ENCODE measurements at places on chromosomes 3 and 15.

DNA sequence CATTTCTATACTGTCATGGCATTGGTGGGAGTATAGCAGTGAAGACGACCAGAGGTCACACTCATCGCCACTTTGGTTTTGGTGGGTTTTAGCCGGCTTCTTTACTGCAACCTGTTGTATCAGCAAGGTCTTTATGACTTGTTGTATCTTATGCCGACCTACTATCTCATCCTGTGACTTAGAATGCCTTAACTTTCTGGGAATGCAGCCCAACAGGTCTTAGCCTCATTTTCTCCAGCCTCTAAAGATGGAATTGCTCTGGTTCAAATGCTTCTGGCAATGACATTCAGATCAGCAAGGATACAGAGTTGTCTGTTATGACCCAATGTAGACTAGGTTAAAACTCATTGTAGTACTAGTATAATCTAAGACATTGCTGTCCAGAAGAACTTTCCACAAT, 54.9 kb upstream of the LRTM1 start:
- no peak for DNase-seq

DNA sequence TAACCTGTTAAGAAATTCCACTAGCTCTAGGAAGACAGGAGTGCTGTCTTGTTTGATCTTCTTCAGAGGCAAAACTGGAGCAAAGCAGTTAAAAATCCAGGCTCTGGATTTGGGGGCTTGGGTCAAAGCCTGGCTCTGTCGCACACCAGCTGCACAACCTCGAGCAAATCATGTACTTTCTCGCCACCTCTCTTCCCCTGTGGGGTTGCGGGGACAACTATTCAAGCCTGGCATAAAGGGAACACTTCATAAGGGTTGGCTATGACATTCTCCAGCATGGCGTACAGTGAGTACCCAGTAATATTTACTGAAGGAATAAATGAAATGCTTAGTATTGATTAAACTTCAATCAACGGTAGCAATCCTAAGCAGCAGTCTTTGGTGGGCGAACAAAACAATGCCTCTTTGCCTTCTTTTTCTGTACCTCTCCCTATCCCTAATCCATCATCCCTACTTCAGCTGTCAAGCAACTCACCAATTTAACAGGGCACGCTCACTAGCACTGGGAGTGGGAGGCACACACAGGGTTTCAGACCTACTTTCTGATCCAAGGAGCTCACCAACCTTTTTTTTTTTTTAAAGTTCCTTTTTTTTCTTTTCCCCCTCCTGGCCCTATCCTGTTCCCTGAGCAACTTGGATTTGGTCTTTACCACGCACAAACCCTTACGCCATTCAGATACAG, 33.0 kb downstream of the GNB5 start:
- DNase-seq: no peak

DNA sequence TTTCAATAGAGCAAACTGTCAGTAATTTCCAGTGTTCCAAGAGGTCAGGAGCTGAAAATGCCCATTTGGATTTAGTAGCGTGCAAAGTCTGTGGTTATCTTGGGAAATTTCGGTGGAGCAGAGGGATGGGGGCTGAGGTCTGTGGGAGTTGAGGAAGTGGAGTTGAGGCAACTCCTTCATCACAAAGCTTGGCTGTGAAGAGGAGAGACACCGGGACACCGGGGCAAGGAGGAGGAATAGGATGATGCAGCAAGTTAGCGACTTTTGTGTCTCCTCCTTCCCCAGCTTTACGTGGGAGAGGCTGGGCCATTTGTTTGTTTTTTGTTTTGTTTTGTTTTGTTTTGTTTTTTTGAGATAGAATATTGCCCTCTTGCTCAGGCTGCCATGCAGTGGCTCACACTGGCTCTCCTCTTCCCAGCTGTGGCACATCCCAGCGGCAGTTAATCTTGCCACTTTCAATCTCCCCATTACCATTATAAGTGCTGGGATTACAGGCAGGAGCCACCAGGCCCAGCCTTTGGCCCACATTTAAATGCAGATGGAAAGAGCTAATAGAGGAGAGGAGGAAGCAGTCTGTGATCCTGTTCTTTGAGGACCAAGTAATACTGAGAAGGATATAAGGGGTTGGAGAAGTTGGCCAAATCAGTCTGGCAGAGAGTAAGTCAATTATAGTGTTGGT, 47.1 kb downstream of the CRTC3 start:
- no peak for DNase-seq

GRCh38 chr15:91224755-91225380, 124.8 kb downstream of the SV2B start:
- DNase-seq: no peak

DNA sequence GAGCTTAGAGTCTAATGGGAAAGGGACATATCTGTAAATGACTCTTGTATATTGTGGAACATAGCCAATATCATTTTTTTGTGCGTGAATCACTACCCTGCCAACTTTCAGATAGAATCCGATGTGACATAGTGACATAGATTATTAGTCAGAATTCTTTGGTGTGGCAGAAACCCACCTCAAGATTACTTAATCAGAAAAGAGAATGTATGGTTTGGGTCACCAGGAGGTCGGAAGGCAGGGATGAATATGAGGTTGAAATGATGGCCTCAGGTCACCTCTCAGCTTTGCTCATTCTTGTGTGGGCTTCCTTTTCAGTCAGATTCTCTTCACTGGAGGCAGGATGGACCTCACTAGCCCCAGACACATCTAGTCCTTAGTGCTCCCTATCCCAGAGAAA, 41.4 kb downstream of the SNAPC5 start:
- no peak for DNase-seq

DNA sequence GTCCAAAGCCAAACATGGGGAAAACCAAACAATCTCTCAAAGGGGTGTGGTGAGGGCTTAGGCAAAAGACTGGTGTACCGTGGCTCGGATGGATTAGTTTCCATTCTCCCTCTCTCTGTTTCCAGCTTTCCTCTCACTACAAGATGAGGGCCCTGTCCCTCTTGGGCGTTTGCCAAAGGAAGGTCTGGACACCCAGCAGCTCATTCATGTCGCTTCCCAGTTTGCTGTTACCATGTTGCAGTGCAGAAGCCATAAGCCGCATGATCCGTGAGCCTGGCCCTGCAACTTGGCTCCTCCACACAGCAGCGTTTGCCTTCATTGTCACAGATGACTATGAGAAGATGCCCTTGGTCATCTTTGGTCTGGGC, 92.2 kb downstream of the APBA2 start:
- DNase-seq: no peak

Data from activated CD4-positive, CD25-positive, alpha-beta regulatory T cell treated with anti-CD3 and anti-CD28 coated beads, Interleukin-2, amount 50 U/mL, for 16 hours (primary cell).